Hematopoietic multipotent progenitor cell (in vitro differentiated cells): ENCODE measurements at places on chromosomes 1 and 21. TPM values are rescaled to one million over a fixed set of nuclear protein-coding genes. Genes with fewer than 3 reads are reported as not detected.

DNA sequence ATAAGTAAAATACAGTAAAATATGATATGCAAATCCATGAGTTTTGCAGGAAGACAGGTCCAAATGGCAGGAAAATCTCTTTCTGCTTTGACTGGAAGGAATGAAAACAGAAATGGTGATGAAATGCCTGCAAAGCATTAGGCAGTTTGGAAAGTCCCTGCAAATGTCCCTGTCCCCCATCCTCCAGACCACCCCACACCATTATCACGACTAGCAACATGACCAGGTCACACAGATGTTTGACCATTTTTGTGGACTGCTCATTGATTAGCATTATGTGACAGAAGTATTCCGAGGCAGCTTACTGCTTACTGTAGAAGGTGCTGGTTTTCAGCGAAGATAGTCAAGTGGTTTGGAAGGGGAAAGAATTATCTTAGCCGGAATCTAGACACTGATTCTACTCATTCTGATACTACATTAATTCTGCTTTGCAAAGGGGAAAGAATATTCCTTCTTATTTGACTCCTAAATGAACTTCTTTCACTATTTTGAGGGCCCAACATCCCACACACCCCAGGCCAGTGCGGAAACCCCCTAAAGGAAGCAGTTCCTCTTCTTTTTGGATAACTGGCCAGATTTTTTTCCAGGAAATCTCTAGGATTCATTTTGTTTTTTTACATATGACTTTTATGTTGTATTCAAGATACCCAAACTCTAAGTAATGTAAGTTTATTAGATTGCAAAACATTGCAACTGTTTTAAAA lies 9.5 kb upstream of the CR2 start:
- DNase-seq, result no peak

Gene IQGAP3
- 1.9 TPM for total RNA-seq

DNA sequence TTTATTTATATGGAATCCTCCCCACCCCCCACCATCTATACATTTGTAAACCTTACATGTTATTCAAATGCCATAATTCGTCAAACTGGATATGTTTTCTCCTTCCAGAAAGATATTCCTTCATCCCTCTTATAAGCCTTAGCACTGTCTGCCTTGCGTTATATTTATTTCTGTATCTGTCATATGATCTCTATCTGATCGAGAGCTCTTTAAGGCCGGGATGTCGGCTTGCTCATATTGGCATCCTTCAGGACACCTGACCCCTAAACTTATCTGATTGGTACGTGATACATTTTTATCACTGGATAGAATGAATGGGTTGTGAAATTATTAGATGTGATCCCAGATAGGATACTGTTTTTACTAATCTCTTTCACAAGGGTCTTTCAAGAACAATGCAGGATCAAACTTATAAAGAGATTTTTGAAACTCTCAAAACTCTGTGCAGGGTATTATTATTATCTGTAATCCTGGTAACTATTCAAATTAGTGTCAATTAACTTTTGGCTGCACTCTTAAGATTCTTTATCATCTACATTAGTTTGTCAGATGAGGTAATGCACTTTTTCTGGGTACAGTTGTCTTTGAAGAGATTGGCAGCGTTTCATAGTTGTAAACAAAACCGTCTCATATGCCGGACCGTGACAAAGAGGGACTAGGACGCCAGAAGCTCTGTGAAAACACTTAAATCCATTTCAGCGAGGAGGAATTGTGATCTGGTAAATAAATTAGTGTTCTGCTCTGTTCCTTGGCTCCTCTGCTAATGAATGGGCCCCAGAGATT lies 152.0 kb downstream of the KIF26B start:
- DNase-seq, result no peak

DNA sequence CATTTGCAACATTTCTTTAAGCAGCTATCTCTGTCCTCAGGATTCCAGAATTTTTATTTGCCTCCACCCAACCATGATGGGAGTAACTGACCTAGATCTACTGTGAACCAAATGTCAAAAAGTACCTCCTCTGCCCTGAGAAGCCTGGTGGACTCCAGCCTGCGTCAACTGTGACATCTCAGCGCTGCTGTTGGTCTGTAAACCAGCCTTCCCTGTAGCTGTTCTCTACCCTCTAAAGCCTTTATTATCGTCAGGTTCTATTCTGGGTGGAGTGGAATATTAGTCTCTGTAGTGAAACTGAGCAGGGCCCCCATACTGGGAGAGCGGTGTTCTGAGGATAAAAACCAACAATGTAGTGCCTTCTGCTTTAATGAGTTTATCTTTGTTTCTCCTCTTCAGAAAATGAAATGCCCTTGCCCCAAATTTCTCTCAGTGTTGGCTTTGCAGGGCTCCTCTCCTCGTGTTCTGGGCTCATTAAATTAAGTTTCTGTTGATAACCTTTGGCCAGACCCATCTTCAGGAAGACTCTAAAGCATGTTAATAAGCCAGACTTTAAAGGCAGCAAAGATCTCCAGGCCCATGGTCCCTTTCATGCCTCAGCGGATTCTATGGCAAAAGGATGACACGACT lies 223.1 kb upstream of the PLXNA2 start:
- no peak for DNase-seq

DNA sequence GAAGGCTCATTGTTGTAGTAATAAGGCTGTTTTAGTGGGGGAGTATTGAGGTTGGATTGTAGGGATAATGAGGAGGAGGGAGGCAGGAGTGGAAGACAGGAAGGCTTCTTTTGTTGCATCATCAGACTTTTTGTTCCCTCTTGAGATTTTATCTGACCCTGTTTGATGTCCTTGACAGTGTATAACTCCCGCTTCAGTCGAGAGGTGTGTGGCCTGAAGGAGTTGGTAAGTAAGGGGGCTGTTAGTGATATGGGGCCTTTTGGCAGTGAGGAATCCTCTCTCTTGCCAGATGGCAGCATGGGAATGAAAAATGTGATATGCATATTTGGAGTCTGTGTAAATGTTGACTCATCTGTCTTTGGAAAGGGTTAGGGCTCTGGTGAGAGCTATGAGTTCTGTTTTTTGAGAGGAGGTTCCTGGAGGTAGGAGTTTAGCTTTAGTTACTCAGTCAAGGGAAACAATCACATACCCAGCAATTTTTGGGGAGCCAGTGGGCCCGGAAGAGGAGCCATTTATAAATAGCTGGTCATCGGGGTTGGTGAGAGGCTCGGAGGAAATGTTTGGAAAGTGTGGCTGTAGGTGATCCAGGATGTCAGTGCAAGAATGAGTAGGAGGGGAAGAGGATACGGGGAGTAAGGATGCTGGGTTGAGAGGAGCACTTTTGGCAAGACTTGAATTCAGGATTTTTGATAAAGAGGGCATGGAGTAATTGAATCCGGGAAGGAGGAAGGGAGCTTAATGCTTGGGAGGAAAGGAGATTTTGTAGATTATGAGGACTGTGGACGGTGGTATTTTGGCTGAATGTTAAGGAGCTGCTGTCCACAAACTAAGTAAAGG lies 136.7 kb upstream of the ETV3 start:
- DNase-seq, result no peak

Gene CFHR3
- not detected for total RNA-seq

Gene DENND2C
- under 0.01 TPM for total RNA-seq

DNA sequence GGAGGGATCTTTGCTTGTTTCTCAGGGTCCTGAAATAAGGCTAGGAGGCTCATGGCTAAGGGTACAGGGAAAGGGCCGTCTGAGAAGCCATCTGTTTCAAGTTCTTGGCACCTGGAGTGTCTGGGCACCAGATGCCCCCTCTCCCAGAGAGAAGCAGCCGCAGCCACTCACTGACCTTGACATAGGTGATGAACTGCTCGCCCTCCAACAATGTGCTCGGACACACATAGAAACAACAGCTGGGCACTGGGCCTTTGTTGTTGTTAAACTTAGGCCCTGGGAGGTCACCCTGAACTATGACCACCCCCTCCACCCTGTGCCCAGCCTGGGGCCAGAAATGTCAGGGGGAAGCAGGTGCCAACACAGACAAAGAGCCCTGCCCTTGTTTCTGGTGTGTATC lies 9.2 kb upstream of the TNNI1 start:
- DNase-seq, result no peak

Gene APH1A
- 153 TPM for total RNA-seq

- DNase-seq, result no peak
These were observed 69.8 kb upstream of the ATP5PO start for GRCh38 chr21:33985117-33986050.

DNA sequence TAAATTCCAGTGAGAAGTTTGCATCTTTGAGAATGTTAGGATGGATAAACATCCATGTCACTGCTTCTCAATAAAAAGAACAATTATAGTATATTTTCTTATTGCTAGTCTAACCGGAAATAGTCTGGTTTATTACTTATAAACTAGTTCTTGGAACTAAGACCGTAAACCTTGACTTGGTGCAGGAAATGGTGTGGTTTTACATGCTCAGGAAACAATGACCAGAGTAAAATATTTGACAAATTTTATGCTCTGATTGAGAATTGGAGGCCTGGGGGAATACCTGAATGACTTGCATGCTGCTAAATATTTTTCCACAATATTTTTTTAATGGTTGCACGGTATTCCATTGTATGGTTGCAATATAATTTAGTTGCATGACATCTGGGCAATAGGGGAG lies 76.3 kb downstream of the XCL2 start:
- no peak for DNase-seq

DNA sequence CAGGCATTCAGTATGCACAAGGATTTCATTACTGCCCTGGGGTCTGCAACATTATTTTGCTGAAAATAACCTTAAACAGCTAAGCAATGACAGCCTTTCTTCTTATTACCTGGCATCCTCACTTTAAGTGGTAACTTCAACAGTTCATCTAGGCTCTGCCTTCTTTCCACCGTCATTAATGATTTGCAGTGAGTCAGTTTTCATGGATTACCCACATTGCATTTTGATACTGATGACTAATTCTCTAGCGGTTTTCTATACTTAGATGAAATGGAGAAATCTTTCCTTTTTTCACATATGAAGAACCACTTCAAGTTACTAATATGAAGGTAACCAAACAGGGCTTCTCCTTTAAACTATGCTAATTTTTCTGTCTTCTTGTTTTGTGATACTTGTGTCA lies 226.9 kb upstream of the TMPRSS15 start:
- DNase-seq, result no peak

Gene TCEA3
- not detected for total RNA-seq

Gene PLA2G2C
- not detected for total RNA-seq

- DNase-seq, result no peak
These were observed 81.5 kb downstream of the DMRTB1 start for GRCh38 chr1:53540604-53541262.

Gene SERPINC1
- under 0.01 TPM for total RNA-seq

Gene KRTAP21-2
- total RNA-seq, result not detected

GRCh38 chr1:234276151-234276788 lies 97.0 kb upstream of the COA6 start:
- DNase-seq, result no peak

DNA sequence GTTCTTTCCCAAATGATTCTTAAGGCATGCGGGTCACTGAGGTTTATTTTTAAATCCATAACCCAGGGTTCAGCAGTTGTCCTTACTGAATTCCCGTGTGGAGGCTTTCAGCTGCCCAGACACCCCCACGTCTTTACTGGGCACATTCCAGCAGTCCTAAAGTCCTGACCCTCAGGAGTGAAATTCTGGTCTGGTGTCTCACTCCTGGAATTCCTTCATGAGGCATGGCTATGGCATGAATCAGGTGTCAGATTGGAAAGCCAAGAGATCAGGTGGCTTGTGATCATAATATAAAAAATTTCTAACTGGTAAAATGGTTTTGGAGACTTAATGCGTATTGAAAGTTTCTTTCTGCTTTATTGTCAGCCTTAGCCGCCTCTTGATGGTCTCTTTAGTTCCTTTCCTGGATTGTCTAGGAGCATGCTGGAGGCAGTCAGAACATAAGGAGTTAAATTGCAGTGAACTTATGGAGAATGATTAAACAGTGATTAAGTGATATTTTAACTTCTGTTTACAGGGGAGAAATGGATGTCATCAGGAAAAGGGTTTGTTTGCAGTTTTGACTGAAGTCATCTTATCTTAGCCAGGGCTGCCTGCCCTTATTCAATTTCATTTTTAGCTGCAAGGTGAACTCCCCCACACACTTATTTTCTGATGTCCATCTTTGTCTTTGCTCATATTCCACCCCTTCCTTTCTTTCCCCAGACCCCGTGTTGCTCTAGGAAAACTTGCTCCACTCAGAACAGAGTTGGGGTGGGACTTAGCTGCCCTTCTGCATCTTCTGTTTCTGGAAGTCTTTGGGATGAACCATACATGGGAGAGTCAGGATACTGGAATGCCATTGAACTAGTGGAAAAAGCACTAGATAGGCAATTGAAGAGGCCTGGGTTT lies 25.7 kb upstream of the MACF1 start:
- no peak for DNase-seq

Gene OR2L2
- total RNA-seq, result 3.0 TPM

Gene SEMA4A
- 15.1 TPM for total RNA-seq

DNA sequence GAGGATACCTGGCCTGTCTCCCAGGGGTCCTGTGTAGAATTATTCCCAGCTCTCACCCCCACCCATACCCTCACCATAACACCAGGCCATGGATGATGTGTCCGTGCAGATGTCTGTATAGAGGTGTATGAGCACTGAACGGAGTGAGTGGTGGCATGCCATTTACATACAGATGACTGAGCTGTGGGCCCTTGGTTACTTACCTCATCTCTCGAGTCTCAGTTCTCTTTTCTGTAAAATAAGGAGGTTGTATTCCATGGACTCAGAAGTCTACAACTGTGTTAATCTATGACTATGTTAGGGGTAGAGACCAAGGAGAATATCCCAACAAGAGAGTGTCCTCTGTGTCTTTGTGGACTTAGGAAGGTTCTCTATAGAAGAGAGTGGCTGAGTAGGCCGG lies 65.6 kb upstream of the CD1D start:
- no peak for DNase-seq

DNA sequence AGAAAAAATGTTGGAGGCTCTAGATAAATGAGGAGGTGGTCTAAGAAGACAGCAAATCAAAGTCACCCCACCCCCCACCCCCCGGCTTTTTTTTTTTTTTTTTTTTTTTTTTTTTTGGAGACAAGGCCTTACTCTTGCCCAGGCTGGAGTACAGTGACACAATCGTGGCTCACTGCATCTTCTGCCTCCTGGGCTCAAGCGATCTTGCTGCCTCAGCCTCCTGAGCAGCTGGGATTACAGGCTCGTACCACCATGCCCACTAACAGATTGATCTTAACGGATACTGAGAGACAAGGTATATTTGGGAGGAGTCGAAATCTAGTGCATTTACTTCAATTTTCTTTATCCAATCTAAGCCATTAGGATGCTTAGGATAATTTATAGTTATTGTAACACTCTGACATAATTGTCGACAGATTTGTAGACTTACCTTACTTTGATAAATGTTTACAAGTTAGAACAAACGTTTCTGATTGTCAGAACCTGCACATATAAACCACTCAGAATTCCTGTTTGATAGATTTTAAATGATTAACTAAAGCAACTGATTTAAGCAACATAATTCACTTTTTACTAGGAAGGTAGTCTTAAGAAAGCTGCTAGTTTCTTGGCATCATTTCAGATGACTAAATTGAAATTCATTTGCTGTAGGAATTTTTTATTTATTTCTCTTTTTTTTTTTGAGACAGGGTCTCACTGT lies 33.7 kb upstream of the NBL1 start:
- no peak for DNase-seq

GRCh38 chr1:40783001-40783905 lies at the start of gene KCNQ4:
Gene KCNQ4 (plus strand): TSS chr1:40783787. CDS start chr1:40784094, 307 bp downstream.
- DNase-seq, result no peak
